ENCODE measurements at places on chromosomes 3 and 15.

GRCh38 chr3:27577504-27577903, 93.3 kb upstream of the SLC4A7 start:
- DNase-seq, result no peak

GRCh38 chr3:61975936-61976335, 397.4 kb downstream of the FEZF2 start:
- DNase-seq, result no peak

DNA sequence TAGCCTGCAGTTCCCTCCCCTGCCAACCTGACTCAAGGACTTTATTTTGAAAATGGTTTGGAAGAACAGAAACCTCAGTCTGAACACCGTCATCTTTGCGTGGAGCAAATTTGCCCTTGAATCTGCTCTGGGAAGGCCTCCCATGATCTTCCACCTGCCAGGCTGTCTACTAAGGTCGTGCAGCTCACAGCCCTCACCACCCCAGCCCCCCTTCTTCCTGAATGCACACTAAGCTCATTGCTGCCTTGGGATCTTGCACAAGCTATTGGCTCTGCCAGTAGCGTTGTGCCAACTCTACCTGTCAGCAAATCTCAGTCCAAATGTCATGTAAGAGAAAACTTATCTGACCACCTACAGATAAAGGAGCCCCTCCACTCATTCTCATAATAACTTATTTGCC, 141.5 kb downstream of the USP13 start:
- no peak for DNase-seq

GRCh38 chr3:182046166-182046764, 334.5 kb downstream of the SOX2 start:
- no peak for DNase-seq

DNA sequence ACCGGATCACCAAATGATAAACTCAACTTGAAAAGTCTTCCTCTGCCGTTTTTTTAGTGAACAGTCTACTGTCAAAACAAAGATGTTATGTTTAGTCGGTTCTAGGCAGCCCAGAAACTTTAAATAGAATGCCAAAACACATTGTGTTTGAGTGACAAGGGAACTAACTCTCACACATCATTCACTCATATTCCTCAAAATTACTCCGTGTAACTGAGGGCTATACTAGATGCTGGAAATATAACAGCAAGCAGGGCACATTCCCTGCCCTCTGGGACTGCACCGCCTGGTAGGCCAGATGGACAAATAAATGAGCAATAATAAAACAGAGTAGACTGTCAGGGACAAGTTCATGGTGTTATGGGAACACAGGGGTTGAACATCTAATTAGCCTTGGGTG, 251.4 kb downstream of the MAGI1 start:
- DNase-seq, result no peak

DNA sequence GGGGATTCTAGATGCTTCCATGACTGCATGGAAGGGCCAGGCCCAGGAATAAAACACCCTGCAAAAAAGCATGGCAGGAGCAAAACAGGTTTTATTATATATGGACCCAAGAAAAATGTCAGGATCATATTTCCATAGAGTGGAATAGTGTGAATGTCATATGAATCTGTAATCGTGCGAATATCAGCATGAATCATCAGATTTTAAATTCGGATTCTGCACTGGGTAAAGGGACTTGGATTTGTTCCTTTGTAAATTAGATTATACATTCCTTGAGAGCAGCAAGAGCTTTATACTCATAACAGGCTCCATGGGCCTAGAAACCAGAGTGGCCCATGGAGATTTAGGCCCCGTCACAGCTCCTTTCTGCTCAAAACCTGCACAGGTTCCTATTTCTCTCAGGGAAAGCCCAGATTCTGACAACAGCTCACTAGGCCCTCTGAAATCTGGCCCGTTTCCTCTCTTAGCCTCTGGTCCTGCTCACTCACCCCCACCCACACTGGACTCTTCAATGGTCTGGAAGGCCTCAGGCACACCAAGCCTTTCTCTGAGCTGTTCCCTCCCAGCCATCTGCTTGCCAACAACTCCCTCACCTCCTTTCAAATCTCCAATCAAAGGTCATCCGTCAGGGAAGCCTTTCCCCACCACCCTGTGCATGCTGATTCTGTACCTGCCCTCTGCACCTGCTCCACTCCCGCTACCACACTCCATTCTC, 76.0 kb downstream of the FEM1B start:
- DNase-seq, result no peak

DNA sequence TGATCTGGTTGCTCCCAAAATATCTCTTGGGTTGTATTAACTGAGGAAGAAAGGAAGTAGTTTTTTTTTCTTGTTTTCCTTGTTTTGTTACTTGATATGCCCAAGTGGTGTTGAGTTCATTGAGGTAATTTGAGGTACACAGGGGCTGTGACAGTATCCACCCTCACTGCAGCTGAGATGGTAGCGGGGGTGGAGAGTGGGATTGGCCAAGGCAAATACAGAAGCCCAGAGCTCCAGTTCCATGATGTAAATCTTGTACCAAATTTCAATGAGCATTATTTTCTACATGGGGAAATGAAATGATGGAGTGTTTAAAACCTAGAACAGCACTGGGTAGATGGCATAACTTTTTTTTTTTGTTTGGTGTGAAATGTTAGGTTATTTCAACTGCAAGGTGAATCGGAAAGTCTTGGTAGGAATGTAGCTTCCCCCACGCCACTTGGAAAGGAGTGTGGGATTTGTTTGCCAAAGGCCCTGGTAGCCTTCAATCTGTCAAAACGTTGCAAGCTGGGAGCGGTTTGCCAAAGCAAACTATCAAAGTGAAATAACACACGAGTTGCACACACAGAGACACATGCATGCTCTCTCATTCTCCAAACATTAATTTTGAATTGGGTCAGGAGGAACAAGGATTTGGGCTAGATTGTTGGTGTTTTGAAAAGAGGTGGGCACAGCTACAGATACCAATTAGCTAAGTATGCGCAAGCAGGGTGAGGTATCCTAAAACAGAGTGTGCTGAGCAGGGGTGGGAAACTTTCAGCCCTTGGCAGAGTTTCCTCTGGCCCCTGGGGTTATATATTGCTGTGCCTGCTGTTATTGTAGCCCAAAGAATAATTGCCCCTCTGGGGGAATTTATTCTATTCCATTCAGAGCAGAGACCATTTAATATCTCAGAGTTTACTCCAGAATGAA, 34.6 kb downstream of the THSD4 start:
- DNase-seq, result no peak

- DNase-seq, result no peak
Observed at GRCh38 chr3:9883706-9884554, 3.9 kb upstream of the CIDEC start.

DNA sequence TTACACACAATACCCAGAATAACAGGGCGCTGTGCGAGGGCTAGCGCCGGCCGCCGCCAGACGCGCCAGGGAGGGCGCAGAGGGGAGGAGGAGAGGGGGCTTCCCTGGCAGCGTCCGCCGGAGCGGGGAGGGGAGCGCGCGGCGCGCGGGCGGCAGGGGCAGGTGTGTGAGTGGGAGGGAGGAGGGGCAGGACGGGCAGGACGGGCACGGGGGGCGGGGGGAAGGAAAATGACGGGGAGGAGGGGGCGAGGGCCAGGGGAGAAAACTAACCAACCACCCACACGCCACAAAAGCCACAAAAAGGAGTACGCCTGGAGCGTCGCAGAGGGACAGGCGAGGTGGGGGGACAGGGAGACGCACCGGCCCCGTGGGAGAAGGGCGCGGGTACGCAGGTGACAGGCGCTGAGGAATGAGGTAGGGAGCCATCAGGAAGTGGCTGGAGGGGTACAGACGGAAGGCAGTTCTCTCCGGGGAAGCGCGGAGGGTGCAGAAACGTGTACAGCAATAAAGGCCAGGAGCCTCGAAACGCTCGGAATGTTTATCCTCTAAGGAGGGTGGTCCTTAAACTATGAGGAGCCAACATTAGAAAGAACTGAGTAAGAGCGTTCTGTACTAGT, 610 bp upstream of the SATB1 start:
- peak; percentile 72 for DNase-seq

GRCh38 chr15:101694261-101694660, 30.0 kb downstream of the TARS3 start:
- no peak for DNase-seq

GRCh38 chr3:143977341-143978262, 6.0 kb downstream of the DIPK2A start:
- no peak for DNase-seq

DNA sequence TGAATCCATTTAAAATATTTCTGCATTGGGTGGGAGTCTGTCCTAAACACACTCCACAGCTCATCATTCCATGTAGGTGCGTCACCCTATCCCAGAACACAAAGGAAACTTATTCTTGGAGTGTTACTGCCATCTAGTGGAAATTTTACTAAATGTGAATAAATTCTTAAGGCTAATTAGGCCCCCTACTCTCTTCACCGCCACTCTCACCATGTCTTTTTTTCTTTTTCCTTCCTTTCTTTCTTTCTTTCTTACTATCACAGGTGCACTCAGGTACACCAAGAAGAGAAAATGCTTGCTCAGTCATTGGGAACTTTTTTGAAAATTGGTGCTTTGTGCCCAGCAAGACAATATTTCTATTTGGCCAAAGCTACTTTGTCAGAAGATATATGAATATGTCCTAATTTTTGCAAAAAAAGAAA, 26.4 kb upstream of the ATP8B4 start:
- no peak for DNase-seq

- no peak for DNase-seq
Observed at GRCh38 chr3:81554388-81554787, 207.1 kb downstream of the GBE1 start.

DNA sequence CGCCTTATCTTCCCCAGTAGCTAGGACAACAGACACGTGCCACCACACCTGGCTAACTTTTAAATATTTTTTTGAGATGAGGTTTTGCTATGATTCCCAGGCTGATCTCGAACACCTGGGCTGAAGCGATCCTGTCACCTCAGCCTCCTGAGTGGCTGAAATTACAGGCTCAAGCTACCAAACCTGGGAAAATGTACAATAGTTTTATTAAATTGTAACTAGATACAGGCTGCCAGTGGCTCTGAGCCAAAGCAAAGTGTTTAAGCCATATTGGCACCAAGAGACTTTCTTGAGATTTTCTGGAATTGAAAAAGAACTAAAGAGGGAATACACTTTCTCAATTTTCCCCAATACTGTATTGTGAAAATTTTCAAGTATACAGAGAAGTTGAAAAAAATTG, 204.3 kb downstream of the SUCLG2 start:
- no peak for DNase-seq

DNA sequence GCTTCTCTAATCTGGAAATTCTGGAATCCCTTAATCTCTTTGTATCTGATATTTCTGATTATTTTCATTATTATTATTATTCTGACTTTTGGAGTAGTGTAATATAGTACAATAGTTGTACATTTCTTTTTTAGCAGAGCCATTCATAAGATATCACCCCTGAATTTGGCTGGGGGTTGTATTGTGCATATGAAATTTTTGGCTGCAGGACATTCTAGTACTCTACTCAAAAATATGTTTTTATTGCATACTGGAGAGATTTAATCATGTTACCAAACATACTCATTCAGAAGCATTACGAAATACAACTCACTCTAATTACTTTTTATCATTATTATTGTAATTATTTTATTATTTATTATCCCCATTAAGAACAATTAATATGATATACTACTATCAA, 589.7 kb upstream of the KCNMB2 start:
- no peak for DNase-seq

GRCh38 chr3:11173828-11174465, 19.7 kb downstream of the HRH1 start:
- no peak for DNase-seq

- no peak for DNase-seq
Observed at GRCh38 chr15:100740138-100740537, 137.7 kb downstream of the ASB7 start.

GRCh38 chr3:174614036-174614435, 245.1 kb upstream of the NAALADL2 start:
- no peak for DNase-seq

- no peak for DNase-seq
Observed at GRCh38 chr3:42547401-42547945, 34.3 kb downstream of the SEC22C start.

GRCh38 chr3:150083655-150084042, 113.0 kb upstream of the PFN2 start:
- no peak for DNase-seq

DNA sequence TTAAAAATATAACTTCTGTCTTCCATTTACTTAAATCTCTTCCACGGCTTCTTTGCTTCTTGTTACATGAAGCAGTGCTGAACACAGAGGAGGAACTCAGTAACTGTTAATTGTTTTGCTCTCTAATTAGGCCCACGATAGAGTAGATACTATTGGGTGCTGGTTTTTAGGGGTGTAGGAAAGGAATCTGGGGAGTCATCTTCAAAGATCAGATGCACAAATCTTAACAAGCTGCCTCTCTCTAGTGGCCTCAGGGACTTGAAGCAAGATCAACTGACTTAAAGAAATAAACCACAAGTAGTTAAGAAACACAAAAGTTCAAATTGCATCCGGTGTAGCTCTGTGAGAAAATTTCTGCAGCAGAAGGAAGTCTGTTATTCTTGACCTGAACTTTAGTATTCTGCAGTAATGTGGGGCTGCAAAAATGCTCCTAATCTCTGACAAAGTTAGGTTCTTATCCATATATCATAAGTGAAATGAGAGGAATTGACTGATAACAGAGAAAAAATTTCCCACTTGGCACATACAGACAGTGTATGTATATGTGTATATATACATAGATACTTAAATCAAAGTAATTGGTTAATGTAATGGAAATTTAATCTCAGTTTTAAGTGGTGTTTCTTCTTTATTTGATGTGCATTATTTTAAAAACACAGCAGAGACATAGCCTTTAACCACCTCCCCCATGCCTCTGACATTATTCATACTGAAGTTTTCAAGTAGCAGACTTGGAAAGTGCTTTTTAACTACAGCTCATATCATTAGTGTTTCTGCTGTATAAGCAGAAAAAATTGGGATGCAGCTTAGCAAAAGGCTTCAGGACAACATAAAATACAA, 51.8 kb downstream of the CHST2 start:
- no peak for DNase-seq

DNA sequence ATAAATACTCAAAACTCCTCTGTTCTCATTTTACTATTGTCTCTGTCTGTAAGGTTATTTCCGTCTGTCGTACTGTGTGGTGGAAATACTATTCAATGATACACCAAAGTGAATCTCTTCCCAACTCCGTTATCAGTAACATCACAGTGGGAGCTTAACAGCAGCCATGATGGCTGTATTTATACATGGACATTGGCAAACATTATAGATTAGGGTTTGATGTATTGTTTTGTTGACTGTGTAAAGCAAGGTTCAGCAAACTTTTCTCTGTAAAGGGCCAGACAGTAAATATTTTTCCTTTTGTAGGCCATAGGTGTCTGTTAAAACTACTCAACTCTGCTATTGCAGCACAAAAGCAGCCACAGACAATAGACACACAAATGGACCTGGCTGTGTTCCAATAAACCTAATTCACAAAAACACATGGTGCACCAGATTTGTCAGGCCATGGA, 23.2 kb downstream of the LIPC start:
- no peak for DNase-seq

All from coronary artery (tissue), 2 donors.